ENCODE measurements at places on chromosomes 1 and 21.

DNA sequence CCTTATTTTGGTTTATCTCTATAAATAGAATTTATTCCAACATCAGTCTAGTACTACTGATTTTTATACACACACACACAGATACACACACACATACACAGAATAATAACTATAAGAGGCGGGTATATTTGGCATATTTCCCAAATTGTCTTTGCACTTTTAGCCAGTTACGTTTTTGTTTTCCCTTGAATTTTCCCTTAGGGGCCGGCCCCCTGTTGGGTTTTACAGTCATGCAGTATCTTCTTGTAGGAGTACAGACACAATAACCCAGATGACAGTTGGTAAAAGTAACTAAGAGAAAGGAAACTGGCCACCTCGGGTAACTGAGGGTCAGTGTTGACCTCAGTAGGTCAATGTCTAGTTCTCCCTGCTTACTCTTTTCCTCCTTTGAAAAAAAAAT lies 50.9 kb downstream of the DISP1 start:
- DNase-seq, result no peak

- no peak for DNase-seq
Measured at GRCh38 chr21:24223624-24224023, 1383.7 kb downstream of the MRPL39 start.

GRCh38 chr1:76210160-76210559 lies 135.6 kb downstream of the ST6GALNAC3 start:
- DNase-seq, result no peak

DNA sequence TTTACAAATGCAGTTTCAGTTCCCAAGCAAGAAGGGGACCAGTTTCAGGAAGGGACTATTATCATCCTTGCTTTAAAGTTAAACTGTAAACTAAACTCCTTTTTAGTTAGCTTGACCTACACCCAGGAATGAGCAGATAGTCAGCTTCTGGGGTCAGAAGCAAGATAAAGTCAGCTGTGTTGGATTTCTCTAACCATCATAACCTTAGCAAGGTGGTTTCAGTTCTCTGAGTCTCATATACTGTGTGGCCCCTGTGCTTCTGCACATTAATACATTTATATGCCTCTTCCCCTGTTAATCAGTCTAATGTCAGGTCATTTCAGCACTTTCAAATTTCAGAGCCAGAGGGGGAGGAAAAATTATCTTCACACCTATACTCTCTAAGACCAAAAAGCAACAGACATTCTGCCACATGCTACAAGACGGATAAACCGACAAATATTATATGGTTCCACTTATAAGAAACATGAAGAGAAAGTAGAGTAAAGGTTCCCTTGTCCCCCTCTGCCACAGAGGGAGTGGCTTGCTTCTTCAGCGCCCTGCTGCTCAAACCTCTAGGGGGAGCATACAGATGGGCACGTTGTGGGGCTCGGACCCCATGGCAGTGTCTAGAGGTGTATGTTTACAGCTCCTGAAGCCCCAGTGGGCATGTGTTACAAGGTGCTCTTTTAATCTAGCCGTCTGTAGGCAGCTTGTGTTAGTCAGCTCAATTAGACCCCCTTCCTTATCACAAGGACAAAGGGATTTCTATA lies 89.1 kb downstream of the SMYD3 start:
- no peak for DNase-seq

DNA sequence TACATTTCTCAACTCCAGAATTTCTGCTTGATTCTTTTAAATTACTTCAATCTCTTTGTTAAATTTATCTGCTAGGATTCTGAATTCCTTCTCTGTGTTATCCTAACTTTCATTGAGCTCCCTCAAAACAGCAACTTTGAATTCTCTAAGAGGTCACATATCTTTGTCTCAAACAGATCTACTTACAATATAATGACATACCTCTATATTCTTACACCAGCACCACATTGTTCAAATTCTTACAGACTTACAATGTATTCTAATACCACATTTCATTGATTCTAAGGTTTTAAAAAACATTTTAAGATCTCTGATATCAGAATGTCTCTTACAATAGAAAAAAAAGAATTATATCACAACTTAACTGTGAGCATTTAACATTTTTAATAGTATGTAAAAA lies 77.4 kb downstream of the DIRAS3 start:
- no peak for DNase-seq

GRCh38 chr1:61724506-61724812 lies 482 bp downstream of the TM2D1 start:
- DNase-seq, result no peak

GRCh38 chr1:184866586-184866985 lies 107.7 kb downstream of the NIBAN1 start:
- DNase-seq, result no peak

GRCh38 chr1:240803151-240803550 lies 191.2 kb upstream of the GREM2 start:
- DNase-seq, result no peak

DNA sequence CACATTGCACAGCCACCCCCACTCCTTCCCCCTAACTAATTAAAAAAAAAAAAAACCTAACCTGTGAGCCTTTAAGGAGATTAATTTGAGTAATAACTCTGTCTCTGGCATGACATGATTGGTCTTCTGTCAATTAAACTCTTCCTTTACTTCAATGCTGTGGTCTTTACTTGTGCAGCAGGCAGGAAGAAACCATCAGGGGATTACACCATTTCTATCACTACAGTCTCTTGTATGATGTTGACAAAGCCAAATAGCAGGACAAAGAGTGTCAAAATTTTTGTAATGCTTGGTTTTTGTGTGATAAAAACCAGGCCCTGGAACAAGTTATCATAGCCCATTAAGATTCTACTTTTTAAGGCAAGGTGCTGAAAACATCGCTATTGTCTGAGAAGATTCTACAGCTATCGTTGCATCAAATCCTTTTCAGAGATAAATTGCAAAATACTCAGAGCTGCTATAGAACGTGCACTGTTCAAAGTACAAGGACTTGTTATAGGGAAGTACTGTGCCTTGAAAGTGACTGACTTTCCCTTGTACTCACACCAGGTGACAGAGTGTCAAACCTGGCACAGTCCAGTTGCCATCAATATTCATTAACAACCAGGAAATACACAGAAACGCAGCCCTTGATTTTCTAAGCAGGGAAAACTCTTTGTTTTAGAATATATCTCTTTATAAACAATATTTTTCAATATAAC lies 37.7 kb downstream of the LHX9 start:
- no peak for DNase-seq

DNA sequence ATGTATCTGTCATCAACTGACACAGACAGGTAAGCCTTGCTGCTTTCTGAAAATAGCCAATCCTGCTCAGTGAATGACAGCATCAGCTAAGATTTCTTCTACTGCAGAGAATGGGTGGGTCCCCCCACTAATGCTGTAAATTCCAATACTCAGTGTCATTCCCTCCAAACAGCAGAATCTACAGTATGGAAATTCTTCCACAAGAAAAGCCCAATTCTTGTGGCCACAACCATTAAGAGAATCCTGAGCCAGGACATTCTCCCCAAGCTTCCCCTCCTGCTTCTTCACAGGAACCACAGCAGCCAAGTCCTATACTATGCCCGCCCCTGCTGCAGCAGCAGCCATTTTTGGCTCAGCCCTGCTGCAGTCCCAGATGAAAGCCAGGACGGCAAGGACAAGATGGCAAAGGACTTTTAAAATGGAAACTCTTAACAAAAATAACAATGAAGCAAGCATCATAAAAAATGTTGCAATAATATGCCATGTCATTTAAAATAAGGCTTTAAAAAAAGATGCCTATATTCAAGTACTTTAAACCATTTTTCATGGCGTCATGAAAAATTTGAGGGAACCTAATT lies 26.8 kb downstream of the EIF4G3 start:
- DNase-seq, result no peak

DNA sequence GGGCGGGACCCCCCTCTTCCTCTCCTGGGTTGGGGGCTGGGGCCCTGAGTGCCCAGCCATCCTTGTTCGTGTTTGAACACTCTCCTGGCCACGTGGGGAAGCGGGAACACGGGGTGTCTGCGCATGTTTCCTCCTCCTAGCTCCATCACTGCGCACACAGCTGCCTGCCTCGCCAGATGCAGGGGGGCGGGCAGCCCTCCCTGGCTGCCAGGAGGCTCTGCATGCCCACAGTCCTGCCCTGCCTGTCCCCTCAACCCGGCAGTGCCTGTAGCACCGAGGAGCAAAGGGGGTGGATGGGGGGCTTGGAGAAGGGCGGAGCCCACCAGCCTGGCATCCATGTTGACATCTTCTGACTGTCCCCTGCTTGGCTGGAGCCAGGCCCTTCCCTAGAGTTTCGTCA lies 1.8 kb upstream of the SLC25A34 start:
- DNase-seq, result no peak
